ENCODE measurements at places on chromosomes 7 and 10.

DNA sequence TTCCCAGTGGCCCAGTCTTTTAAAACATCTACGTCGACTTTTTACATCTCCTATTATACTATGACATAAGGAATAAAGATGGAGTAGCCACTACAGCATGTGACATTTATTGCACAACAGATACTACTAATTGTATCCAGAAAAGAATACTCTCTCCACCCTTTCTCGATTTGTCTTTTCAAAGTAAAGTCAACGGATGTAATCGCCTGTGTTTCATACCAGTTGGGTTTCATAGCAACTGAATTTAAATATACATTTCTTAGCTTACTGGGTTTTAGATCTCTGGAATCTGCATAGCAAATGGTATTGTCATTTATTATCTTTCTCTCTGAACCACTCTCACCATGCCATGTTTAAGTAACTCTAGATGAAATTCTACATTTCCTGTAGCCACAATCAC, 86.4 kb upstream of the TRIL start:
- no peak for DNase-seq

DNA sequence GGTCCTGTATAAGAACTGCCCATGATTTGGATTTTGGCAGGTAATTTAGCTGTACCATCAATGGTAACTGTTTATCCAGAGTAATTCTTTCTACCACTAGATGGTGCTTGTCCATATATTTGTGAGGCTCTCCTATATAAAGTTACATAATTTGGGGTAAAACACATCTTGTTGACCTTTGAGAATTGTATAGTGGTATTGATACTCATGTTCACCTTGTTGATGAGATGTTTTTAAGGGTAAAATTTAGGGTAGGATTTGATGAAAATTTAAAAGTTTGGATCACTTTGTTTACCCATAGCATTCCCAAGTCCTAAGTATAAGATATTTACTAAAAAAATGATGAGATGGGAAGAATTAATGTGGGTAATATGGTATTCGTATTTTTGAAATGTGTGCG, 31.6 kb downstream of the ST7 start:
- DNase-seq: no peak

DNA sequence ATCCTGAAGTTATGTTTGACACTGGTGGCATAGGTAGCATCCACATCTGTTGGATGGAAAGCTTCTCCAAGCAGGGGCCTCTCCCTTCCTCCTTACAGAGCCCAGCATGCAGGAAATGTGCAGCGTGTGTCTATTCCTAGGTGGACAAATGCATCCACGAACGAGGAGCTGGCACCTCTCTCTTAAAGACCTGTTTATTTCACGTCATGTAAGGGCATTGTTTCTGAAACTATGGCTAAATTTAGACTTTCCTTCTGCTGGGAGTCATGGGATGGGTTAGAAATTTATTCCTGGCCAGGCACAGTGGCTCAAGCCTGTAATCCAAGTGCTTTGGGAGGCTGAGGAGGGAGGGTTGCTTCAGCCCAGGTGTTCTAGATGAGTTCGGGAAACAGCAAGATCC, 208.4 kb upstream of the SVIL start:
- no peak for DNase-seq

GRCh38 chr10:103491729-103492364, 1.7 kb upstream of the NEURL1 start:
- no peak for DNase-seq

DNA sequence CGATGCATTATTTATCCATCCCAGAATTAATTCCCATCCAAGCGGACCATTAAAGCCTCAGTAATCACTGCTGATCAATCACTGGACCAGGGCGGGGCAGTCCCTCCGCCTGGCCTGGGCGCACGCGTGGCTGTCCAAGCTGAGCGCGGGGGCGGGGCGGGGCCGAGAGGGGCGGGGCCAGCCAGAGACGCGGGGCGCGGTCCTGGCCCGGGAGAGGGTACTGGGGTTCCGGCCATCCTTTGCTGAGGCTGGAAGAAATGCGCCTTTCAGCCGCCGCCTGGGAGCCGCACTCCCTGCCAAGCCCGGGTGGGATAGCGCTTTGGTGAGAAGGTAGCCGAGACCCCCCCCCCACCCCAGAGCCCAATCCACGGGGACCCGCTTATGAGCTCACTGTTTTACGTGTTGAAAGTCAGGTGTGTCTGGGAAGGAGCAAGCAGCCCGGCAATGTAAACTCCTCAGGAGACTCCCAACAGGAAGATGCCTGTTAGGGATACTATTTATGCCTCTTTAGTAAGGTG, at the start of gene ARHGAP22:
TSS of gene ARHGAP22 (minus strand) at position 83 of the 518 bp plus-strand sequence. CDS start 277 bp downstream, outside the sequence.
- no peak for DNase-seq

GRCh38 chr7:149422914-149423301, 38.0 kb downstream of the ZNF777 start:
- DNase-seq: no peak

GRCh38 chr7:36707898-36708297, 16.4 kb downstream of the AOAH start:
- DNase-seq: no peak

DNA sequence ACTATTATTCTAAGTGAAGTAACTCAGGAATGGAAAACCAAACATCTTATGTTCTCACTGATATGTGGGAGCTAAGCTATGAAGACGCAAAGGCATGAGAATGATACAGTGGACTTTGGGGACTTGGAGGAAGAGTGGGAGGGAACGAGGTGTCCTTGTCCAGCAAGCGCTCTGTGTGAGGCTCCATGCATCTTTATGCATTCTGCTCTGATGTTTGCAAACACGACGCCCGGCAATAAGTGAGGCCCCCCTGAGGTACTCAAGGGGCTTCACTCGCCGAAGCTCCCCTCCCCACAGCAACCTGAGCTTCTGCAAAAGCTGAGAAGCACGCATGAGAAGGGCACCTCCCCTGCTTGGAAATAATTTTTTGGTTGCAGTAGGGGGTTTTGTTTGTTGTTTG, 103.3 kb downstream of the LHPP start:
- no peak for DNase-seq

DNA sequence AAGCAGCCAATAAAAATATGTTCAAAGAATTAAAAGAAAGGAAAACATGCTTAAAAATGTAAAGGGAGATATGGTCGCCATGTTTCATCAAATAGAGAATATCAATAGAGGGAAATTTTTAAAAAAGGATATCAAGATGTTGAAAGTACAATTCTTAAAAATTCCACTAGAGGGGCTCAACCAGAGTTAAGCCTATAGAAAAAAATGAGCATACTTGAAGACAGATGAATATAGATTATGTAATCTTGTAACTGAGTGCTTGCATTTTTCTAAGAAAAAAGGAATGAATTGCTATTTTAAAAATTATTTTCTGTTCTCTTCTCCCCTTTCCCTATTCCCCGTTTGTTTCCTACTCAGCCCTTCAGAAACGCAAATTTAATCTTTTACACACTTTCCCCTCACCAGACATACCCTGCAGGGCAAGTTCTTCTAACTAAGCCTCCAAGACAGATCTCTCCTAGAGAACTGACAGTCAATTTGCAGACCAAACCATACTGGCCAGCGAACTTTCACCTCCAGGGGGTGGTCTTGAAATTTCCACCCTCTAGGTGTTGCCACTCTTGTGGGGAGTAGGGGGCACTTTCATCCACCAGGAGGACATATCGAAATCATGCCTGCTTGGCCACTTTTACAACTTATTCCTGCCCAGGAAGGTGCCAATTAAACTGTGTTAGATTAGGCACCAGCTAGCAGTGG, 67.7 kb downstream of the NSUN6 start:
- DNase-seq: no peak

DNA sequence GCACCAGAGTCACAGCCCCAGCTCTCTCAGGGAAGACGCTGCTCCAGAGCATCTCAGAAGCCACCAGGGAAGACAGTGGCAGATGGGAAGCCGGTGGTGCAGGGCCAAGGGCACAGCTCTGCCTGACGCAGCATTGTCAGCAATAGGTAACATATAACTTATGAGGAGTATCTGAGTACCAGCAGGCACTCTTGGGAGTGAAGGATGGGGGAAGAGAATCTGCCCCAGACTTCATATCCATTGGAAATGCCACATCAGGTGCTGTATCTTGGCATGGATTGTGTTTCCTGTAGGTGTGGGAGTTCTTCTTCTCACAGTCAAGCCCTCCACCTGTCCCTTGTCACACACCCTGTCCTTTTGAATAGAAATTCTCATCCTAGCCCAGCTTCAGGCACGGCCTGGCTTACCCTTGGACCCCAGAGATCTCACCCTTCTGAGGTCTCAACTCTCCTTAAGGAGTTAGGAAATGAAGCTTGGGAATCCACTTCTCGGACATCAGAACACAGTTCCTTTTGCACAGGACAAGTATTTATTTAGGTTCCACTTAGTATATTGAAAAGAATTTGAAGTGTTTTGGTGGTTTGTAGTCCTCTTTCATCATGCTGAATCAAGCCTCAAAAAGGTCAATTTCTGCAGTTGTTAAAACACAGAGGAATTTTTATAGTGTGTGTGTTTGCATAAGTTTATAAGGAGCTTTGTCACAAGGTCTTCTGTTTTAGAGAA, 9.9 kb downstream of the EPDR1 start:
- DNase-seq: no peak

Measured in activated T-helper 1 cell treated with anti-CD3 and anti-CD28 coated beads, Interleukin-2, amount 50 U/mL, for 16 hours (primary cell).